NCI-H446 (cell line): ENCODE measurements at places on chromosomes 7 and 10.

GRCh38 chr10:73855413-73855812 lies 18.9 kb downstream of the CAMK2G start:
- DNase-seq = no peak

DNA sequence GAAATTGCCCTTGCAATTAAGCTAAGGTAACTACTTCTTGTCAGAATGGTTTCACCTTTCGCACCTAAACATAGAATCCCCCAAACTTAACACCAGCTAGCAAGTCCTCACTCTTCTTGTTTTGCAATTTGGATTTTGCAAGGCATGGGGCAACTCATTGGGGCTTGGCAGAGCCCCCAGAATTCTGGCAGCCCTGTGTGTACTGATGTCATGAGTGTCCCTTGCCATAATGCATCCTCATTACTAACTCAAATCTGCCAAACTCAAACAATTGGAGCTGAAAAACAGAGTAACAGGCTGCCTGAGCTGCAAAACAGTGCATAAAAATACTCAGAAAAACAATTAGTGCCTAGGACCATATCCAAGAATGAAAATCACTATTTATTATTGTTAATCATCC lies 7.9 kb upstream of the XPNPEP1 start:
- DNase-seq = peak; percentile 61

- no peak for DNase-seq
Measured at GRCh38 chr10:124587811-124588211, 126.2 kb downstream of the LHPP start.

GRCh38 chr7:138825049-138825721 lies 27.2 kb upstream of the ATP6V0A4 start:
- DNase-seq = no peak

DNA sequence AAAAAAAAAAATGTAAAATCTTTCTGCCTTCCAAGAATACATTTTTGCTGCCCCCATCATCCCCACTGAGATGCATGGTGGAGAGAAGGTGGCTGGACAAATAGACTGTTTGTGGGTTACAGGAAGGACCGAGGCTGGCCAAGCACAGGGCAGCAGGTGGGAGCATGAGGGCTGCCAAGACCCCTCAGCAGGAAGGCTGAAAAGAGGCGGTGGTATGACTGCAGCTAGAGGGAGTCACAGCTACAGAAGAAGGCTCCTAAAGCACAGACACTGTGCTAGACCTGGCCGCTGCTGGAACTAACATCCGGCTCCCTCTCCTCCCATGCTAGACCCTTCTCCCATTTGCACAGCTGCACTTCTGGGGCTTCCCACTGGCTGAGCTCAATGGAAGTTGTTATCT lies 289.6 kb downstream of the TCERG1L start:
- no peak for DNase-seq

DNA sequence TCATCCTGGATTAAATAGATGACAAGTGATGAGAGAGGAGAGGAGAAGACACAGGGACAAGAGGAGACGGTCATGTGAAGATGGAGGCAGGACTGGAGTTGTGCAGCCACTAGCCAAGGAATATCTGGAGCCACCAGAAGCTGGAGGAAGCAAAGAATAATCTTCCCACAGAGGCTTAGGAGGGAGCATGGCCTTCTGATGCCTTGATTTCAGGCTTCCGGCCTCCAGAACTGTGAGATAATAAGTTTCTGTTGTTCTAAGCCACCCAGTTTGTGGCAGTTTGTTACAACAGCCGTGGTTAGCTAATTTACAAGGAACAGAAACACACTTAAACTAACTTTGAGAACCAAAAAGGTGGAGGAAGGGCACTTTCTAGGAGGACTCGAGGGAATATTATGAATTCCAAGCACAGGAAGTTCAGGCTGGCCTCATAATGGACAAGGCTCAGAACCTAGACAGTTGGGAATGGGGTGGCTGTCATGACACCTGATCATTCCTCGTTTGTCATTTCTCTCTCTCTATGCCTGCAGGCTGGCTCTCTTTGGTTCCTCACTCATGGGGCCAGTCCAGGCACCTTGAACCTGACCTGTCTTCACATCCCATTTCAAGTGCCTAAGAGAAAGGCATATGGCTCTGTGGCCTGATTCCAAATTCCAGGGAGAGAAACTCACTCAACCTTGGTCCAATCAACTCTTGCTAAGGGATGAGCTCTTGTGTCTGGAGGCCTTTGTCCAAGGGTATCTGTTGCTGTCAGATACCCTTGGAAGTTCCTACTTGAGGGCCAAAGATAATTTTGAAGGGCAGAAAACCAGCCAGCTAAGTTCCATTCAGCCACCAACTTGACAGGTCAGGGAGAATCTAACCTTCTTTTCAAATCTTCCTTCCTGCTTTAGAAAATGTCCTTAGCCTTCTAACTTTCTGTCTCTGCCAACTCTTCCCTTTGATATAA lies 33.5 kb upstream of the PDZD8 start:
- no peak for DNase-seq

DNA sequence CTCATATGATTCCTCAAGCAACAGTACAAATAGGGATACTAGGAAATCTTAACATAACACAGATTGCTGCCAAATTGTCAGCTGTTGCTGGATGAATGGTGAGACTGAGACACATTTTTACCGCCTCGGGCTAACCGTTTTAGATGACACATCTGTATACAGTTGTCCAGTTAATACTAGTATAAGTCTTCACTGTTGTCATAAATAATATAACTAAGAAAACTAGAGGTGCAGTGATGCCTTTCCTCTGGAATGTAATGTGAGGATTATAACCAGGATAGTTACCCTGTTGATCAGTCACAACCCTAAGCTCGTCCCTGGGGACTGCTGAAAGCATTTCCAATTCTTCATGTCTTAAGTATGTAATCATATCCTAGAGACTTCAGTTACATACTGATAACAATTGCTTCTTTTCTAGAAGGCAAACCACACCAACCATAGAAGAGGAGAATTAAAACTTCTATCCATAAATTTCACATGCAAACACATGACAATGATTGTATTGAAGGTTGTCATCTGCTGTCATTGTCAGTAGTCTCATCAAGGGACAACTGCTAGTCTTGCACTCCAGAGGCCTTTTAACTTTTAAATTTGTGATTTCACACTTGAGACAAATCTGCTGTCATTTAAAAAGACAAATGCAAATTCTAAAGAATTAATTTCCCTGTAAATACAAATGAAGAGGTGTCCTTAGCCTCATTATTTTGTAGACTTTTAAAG lies 100.4 kb upstream of the SEMA3D start:
- DNase-seq = no peak
